Dorsolateral prefrontal cortex (tissue), 122 donors: ENCODE measurements at places on chromosomes 2 and 18. TPM values are rescaled to one million over a fixed set of nuclear protein-coding genes. Genes with fewer than 3 reads are reported as not detected.

GCG gene
- total RNA-seq: not detected

DNA sequence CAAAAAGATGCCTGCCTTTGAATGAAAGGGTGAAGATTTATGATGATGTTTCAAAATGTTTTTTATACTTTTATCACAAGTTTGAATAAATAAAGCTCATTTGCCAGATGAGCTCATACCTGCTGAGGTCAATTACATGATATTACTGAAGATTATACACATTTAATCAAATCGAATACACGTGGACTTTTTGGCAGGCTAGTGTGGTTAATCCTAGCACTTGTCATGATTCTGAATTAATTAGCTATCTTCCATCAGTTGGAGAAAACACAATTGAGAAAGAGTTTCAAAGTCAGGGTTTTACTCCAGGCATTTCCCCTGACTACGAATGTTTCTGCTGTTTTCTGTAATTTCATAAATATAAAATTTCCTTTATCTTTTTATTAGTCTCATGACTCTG, 54.4 kb downstream of the LRPPRC start:
- DNase-seq: no peak

HDHD2 gene
- total RNA-seq: 98.2 TPM

DNA sequence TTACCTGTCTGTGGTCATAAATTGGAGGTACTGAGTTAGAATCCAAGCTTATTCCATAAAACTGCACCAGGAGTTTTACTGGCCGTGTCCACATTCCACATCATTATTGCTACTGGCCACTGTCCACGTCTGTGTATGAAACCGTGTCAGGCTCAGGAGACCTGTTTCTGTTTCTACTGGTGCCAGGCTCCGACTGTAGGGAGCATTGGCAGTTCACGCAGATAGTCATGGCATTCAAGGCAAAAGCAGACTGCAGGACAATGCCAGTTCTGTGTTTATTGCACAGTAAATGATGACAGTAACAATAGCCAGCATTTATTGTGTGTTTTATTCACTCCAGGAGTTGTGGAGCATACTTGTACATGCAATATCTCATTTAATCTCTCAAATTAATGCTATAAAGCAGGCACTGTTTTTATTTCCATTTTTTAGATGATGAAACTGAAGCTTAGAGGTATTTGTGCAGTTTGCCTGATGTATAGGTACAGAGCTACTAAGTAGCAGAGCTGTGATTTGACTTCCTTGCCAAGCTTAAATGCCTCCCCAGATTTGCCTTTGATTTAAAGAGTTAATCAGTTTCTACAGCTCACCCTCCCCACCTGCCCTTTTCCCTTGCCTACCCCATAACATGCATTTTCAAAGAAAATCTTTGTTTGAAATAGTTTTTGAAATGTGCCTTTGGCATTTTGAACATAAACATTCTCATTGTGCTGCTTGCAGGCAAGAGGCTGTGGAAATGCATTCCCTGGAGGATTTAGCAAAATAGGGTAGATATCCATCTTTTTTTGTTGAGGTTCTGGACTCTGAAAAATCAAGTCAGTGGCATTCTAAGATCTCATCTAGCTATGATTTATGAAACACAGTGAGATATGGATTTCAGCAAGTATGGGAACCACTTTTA, 55.5 kb downstream of the MAP4K4 start:
- DNase-seq: peak; percentile 71

TBR1 gene
- total RNA-seq: 124 TPM
